ENCODE measurements at places on chromosomes 2 and 18.

- no peak for DNase-seq
Observed at GRCh38 chr2:205745661-205746419, 63.5 kb downstream of the NRP2 start.

- peak; percentile 17 for DNase-seq
Observed at GRCh38 chr2:85804583-85804982, 50.8 kb downstream of the ATOH8 start.

DNA sequence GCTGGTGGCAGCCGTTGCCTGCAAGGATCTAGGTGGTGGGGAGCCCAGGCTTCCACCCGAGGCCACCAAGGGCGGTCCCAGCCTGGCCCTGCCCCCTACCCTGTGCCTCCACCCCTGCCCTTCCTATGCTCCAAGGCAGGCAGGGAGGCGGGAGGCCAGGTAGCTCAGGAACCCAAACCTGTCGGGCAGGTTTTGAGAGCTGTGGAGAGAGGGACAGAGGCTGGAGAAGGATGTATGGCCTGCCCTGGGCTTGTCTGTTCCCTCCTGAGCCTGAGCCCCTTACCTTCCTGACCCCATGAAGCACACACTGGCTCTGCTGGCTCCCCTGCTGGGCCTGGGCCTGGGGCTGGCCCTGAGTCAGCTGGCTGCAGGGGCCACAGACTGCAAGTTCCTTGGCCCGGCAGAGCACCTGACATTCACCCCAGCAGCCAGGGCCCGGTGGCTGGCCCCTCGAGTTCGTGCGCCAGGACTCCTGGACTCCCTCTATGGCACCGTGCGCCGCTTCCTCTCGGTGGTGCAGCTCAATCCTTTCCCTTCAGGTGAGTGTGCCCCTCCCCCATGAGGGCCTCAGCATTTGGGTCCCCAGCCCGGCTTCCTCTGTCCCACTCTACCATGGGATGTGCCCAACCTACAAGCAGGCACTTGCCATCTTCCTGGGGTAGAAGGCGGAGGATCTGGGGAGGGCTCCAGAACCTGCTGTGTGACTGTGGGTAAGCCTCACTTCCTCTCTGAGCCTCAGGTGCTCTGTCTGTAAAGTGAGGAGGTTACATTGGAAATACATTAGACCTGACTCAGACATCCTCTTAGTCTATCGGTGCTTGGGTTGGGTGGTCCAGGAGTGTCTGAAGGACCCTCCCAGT lies at the start of gene PROM2:
TSS of gene PROM2 (plus strand) at position 159 of the 860 bp plus-strand sequence. CDS start at position 296, 137 bp downstream.
- DNase-seq = no peak

- no peak for DNase-seq
Observed at GRCh38 chr2:211390536-211391188, 834.3 kb downstream of the CPS1 start.

DNA sequence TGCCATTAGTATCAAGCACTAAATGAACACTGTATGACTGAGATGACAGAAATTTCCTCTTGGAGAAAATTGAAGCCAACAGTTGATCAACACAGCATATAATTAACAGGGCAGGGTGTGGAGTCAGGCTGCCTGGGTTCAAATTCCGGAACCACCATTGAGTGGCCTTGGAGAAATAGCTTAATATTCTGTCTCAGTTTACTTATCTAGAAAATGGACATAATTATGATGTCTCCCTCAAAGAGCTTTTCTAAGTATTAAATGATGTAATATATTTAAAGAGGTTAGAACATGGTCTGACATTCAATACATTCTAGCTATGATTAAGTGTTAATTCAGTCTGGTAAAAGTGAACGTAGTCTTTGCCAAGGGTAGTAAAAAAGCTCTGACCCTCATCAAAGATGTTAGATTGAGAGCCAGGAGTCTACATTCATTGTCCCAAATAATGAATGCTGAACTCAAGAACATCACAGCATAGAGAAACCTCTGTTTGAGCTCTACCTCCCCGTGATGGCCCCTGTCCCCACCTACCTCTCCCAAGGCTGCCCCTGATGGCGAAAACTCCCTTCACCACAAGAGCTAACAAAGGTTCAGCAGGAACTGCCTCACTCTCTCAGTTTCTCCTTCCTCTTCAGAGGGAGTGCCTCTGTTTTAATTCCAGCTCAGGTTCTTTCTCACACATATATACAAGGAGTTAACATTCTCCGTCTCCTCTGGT lies 2.7 kb upstream of the VWA3B start:
- DNase-seq = no peak

GRCh38 chr2:192957425-192957824 lies 762.7 kb upstream of the TMEFF2 start:
- no peak for DNase-seq

GRCh38 chr2:222294996-222295367 lies 3.8 kb downstream of the PAX3 start:
- DNase-seq = no peak

DNA sequence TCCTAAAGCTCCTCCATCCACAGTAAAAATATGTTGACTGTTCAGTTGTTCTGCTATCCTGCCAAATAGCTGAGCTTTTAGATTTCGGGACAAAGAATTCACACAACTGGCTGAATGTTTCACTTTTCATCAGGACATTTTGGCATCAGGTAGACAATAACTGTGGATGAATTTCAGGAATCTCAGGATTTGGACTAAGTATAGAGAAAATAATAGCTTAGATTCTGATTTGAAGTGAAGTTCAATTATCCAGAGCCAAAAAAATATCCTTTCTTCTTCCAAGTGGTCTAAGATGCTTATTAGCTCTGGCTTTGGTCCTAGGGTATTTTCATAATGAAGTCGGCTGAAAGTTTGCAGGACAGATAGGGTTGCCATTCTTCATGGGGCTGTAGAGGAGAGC lies 16.1 kb downstream of the KCNE4 start:
- DNase-seq = no peak

DNA sequence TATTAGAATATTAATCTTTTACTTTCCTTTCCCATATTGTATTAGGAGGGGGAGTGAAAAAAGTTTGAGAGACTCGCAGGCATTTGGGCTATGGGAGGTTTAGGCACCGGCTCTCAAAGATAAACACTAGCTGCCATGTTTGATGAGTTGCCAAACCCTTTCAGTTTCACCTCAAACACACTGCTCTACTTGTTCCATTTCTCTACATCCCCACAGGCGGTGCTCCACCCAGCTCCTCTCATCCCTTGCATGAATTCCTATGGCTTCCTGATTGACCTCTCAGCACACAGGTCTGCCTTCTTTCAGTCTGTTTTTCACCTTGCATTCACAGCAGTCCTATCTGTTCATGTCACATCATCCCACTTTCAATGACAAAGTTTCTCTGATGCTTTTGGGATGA lies 65.7 kb downstream of the MEP1B start:
- DNase-seq = no peak

- no peak for DNase-seq
Observed at GRCh38 chr2:228602288-228602687, 420.8 kb upstream of the SPHKAP start.

GRCh38 chr2:126749537-126749936 lies 93.6 kb downstream of the GYPC start:
- no peak for DNase-seq

DNA sequence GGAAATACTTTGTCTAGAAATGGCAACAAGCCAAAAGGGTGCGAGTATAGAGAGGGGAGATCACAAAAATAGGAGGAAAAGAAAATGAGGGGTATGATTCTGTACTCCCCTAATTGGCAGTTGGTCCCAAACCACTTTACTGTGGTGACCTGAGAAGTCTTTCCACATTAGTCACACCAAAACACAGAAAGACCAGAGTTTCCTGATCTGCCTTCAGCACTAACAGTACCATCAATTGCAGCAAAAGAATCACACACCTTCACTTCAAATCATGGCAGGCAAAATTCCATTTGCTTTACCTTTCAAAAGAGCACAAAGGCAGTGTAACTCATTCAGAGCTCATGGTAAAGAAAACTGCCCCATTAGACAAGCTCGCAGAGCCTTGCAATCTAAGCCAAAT lies 86.8 kb downstream of the ALK start:
- DNase-seq = no peak

GRCh38 chr2:226733189-226733858 lies 66.3 kb downstream of the IRS1 start:
- no peak for DNase-seq

DNA sequence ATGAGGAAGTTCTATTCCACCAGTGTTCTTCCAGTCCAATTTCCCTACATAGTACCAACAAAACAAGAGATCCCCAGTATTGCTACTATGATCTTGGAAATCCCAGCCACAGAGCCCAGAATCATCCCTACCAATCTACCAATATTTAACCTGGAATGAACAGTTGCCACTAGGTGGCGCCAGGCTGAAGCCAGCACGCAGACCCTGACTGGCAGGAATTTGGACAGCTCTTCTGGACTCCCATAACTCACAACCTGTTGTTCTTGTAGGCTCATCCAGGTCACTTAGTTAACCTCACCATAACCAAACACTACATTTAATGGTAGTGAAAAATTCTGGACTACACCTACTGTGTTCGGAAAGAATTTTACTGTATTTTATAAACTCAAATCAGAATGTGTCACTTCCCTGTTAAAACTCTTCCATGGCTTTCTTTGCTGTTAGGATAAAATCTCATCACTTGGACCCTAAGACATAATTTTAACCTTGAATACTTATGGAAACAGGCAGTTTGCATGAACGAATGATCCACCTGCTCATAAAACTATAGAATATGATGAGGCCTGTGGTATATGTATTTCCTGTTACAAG lies 59.8 kb upstream of the SLC38A11 start:
- DNase-seq = no peak

- no peak for DNase-seq
Observed at GRCh38 chr2:192151853-192152252, 42.9 kb downstream of the TMEFF2 start.

GRCh38 chr18:36717422-36718110 lies 111.2 kb downstream of the TPGS2 start:
- DNase-seq = no peak

DNA sequence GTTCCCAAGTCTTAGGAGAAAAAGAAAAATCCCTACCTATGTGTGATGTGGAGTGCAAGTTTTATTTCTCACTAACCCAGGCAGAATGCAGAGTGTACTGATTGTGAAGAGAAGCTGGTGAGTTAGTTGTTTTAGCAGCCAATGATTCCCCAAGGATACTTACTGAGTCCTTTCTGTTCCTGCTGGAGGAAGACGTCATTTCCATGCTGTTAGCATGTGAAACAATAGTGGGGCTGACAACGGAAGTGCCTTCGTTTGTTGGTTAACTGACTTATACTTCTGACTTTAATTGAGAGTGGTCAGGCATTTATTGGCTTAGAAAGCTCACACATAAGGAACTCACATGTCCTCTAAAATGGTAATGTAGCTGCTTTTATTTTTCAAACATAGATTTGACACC lies 180.6 kb downstream of the MC4R start:
- DNase-seq = no peak

DNA sequence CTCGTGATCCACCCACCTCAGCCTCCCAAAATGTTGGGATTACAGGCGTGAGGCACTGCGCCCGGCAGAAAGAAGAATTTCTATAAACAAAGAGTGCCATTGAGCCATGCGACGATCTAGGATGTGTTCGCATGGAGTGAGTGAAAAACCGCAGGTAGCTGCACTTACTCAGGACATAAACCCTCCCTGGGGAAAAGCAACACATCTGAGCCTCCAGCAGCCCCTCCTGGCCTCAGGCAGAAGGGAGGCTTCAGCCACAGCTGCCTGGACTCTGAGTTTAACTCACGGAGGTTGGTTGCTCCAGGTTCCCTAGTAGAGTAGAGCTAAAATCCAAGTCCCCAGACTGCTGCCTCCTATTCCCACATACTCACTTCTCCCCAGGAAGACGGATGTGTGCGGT lies 11.3 kb upstream of the STK25 start:
- no peak for DNase-seq

DNA sequence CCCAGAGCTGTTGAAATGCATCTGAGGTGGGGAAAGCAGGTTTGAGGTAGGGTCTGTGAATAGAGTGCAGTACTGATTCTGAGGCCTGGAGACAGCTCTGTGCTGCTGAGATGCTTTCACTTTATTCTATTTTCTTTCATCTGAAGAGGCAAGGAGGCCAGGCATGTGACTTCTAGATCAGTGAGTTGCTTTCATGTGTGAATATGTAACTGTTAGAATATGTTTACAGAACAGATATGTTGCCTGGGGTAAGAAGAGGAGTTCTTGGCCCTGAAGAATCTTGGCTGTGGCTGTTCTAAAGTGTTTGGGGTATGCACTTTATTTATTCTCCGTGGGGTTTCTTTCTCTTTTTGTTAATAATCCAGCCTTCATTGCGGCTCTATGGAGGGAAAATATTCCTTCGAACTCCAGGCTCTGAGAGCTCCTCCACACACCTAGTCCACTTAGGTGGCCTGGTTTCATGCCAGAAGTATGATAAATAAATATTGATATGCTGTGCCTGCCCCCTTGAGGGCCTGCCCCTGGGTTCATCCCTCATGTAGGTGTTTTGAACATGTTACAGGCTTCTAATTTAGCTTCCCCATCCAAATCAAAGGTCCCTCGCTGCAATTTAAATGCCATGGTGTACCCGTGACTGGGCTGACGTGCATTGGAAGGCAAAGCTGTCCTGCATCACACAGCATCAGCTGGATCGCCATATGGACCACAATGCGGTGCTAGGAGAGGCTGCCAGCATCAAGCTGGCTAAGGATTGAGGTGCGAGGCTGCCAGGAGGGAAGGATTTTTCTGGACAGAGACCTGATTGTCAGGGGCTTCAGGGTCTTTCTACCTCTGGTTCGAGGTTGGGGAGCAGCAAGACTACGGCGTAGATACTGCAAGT lies 102.9 kb downstream of the PRKCE start:
- no peak for DNase-seq

DNA sequence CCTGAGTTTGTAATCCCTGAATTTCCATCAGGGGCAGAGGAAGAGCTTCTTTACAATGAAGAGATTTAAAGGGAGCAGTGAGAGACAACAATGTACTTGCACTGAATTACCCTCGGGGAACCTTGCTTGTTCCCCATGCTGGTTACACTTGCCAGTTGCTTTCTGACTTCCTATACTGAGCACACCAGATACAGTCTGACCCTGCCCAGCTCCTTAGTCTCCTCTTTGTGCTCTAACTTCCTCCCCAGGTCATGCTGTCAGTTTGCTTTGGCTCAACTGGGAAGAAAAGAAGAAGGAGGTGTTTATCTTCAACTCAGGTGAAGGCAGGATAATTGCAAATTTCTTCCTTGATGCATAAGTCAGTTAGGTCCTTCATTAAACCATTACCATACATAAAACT lies 658.4 kb downstream of the NYAP2 start:
- DNase-seq = no peak

DNA sequence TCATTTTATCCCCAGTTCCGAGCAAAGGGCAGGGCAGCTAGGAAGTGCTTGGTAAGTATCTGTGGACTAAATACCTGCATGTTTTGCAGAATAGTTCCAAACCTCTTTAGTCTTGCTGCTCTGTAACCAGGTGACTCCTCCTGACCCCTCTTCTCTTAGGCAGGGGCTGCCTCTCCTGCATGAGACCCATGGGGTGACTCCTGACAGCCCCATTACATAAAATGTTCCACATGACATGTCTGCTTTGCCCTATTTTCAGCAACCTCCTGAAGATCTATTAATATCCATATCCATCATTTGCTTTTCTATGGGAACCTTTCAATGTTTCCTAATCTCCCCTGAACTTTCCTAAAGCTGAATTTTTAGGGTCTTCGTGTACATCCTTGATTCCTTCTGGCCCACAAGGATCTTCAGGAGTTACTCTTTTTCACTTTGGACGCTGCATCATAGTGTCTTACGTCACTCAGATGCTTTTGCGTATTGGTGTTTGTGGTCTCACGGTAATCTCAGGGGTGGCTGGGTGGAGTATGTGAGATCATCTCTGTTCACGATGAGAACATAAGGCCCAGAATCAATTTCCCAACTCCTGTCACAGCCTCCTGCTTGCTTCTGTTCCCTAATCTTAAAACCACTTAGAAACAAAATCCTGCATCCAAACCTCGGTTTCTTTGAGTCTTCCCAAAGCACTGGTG lies 76.6 kb downstream of the MAPK4 start:
- DNase-seq = no peak
